ENCODE measurements at places on chromosomes 6 and 20.
A peak's percentile ranks its signal among the peaks of the same experiment; 100 is the strongest.

DNA sequence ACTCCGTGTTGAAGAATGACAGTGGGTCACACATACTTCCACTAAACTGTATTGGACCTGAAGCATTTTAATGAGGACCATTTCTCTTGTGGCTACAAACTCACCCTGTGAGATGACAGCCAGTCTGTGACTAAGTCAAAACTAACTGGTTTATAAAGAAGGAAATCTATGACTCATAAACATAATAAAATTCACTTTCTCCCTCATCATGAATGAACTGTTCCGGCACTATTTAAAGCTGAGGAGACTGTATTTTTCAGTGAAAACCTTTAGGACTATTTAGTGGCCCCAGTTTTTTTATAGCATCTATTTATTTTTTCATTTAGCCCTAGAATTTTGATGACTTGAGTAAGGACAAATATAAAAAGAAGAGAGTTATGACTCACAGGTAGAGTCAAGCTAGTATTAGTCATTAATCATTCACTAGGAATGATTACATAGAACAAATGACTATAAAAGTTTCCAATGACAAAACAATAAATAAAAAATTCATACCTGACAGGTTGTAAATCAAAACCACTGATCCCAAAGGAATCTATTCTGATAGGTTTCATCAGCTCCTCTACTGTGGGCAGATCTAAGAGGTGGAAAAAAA lies 34.2 kb downstream of the CEP162 start:
- DNase-seq: no peak

DNA sequence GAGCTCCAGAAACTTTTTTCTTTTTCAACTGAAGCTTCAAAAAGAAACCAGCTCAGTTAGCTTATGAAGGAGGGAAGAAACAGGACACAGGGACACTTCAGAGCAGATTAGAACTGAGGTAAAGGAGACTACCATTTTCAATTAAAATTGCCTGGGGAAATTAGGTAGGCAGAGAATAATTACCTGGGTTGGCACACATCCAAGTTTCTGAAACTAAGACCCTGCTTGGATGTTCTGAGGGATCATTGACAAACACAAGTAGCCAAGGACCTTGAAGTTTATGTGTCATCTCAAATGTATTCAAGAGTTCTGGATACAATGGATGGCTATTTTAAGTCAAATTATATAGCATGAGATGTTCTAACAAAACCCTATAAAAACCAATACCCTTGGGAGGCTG lies 137.6 kb downstream of the PLCB4 start:
- DNase-seq: no peak

GRCh38 chr6:45698046-45698445 lies 317.6 kb downstream of the CLIC5 start:
- DNase-seq: no peak

DNA sequence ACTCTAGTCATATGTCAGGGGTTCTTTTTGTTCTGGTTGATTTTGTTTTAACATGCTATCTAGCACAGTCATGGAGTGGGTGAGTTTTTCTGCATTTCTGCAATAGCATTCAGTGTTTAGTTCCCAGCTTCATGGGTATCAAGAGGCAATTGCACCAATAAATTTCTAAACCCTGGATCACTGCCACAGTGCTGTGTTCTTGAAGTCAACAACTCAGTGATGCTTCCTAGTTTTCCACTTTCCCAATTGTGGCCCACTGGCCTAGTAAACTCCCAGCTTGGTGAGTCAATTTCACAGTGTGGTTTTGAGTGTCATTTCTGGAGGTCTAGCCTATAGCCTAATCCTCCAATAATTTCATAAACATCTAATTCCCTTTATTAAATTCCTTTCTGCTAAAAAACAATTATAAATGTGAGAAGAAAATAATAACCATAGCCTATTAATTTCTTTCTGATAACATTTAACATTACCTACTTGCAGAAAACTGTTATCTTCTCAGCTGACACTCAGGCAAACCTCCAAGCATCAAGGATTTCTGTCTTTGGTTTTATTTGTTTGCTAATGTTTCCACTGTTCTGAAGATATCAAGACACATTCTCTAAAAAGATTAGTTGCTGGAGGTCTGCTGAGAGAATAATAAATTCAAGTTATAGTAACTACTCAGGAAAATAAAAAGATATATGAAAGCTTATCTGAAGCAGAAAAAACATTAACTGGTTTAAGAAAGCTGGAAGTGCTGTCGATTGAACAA lies 89.9 kb downstream of the PDE7B start:
- DNase-seq: no peak

DNA sequence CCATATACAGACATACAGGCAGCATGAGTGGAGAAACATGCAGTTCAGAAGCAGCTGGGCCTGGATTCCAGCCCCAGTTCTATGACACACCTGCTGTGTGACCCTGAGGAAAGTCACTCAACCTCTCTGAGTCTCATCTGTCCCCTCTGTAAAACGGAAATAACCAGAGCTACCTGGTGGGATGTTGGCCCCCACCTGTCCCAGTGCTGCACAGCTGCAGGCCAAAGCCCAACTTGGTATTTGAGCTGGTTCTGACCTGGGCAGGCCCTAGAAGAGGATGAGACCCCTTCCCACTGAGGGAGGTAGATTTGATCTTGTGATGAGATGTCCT lies 55.5 kb downstream of the PPP1R16B start:
- no peak for DNase-seq

DNA sequence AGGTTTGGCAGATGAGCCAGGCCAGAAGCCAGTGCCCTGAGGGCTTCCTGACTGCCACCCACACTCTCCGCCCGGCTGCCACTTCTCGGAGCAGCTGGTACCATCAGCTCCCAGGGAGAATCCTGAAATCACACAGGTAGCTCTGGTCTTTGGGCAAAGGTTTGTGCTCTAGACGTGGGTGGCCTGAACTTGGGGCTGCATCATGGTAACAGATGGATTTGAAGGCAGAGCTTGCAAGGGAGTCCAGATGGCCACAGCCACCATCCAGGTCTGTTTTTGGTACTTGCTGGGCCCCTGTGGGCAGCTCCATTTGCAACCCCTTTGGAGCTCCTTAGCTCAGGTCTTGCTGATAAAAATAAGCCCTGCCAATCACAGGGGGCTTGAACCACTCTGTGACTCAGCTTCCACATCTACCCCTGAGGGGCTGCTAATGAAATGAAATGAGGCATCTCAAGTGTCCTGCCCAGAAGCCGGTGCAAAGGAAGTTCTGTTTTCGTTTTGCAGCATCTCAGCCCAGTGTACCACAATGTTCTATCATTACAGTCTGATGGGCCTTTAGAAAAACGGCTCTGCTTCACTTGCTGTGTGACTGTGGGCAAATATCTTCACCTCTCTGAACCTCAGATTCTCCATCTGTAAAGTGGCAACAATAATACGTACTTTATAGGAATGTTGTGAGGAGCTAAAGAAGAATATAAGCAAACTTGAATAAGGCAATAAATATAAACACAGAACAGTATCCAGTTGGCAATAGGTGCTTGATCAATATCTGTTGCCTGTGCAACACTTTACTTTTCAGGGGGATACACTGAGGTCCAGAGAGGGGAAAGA lies 25.1 kb upstream of the CDH22 start:
- DNase-seq: peak; percentile 60

- no peak for DNase-seq
Observed at GRCh38 chr20:62459488-62459887, 16.3 kb downstream of the GATA5 start.

GRCh38 chr6:16200321-16200883 lies 38.0 kb upstream of the GMPR start:
- DNase-seq: no peak

GRCh38 chr6:105849746-105850145 lies 236.4 kb upstream of the PRDM1 start:
- DNase-seq: no peak

DNA sequence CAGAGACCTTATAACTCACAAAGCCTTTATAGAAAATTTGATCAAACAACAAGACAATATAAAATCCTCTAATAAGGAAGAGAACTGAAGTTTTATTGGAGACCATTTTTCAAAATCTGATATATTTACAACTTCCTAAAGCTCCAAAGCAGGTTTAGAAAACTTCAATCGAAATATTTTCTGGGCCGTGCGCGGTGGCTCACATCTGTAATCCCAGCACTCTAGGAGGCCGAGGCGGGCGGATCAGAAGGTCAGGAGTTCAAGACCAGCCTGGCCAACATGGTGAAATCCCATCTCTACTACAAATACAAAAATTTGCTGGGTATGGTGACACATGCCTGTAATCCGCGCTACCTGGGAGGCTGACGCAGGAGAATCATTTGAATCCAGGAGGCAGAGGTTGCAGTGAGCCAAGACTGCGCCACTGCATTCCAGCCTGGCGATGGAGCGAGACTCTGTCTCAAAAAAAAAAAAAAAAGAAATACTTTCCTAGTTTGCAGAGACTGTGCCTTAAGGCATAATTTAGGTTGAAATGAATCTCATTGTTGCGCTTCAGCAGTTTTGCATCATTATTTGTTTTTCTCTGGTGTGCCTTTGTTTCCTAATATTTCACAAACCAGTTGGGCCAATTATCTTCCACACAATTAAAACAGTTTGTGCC lies 60.6 kb upstream of the ASIP start:
- DNase-seq: no peak

- no peak for DNase-seq
Observed at GRCh38 chr20:417801-418342, 9.8 kb downstream of the RBCK1 start.

DNA sequence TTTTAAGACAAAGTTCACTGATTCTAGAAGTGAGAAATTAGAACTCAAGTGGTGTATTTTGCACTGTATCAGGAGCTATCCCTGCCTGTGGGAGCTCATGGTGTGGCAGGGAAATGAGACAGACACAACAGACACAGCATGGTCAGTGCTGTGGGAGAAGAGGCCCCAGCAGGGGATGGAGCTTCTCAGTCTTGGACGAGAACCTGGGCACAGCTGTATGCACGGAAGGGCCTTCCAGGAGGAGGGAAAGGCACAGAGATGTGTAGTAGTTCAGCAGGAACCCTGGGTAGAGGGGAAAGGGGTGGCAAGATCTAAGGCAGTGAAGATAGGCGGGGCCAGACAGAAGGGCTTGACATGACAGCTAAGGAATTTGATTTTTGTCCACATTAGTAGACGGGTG lies 48.8 kb upstream of the KIF25 start:
- no peak for DNase-seq

- DNase-seq: no peak
Observed at GRCh38 chr20:54017846-54018245, 52.5 kb downstream of the BCAS1 start.

DNA sequence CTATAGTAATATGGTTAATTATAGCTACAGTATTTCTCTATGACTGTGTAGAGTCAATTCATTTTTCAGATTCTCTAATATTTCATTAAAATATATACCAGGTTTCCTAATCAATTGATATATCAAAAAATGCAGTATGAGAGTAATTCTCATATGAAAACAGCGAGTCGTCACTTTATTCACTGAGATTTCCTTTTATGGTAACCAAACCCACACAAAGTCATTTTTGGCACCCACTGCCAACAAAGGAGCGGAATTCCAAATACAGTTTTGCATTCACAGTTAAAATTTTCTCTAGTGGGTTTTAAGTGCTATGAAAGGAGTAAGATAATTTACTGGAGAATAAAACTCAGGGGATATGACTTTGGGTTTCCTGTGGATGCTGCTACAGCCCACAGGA lies 163.8 kb downstream of the HIVEP2 start:
- DNase-seq: no peak

DNA sequence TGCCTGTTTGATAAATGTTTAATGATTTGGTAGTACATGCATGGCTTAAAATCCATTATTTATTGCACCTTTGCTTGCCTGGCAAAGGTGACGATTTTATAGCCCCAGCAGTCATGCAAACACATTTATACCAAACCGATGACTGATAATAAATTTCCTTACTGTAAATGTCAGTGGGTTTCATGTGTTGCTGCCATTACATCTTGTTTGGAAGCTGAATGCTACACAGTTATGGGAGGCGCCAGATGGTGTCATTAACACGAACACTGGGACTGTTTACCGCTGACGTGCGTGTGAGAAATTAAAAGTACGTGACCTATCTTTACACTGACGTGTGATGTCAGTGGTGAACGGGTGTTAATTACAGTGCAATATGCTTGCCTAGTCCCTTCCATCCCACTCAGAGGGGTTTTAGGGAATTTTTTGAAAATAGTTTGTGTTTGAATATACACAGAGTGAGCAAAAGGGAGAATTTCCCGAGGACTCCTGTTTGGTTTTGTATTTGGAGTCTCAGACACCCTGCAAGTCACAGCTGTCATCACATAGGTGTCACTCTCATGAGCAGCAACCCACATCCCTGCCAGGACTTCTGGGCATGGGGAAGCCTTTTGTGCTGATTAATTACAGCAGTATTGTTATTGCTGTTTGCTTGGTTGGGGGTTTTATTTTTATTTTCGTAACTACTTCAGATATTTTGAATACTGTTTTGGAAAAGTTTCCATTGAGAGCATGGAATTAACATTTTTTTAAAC lies 151.8 kb upstream of the INSM1 start:
- DNase-seq: peak; percentile 86

GRCh38 chr6:108562503-108562993 lies 1.8 kb downstream of the FOXO3 start:
- no peak for DNase-seq

- DNase-seq: no peak
Observed at GRCh38 chr6:30443657-30444450, 45.5 kb upstream of the HLA-E start.

DNA sequence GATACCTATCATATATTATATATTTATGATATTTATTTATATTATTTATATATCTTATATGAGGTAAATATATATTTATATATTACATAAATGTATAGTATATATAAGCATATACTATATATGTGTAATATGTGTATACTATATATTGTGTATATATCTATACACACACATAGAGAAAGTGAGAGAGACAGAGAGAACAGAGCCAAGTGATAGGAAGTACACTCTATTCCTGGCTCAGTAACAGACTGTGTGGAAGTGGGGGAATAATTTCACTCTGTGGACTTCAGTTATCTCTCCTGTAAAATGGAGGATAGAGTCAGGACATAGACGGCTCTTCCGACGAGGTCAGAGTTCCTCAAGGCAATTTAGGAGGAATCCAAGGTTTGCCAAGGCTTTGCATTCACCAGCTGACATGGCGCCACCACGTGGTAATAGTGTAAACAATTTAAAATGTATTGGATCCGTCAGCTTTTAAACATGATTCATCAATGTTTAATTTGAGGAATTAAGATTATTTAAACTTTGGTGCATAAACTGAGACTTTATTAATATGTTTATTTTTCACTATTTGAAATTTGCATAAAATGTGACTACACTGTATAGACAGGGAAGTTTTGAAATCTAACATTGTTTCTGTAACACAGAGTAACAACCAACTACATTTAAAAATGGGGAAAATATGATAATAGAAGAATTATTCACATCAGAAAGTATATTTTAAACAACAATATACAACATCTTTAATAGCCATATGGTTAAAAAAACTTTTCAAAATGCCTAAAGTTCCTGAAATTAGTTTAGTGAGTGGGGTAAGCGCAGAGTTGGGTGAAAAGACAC lies 75.4 kb upstream of the TMEM244 start:
- peak; percentile 42 for DNase-seq

DNA sequence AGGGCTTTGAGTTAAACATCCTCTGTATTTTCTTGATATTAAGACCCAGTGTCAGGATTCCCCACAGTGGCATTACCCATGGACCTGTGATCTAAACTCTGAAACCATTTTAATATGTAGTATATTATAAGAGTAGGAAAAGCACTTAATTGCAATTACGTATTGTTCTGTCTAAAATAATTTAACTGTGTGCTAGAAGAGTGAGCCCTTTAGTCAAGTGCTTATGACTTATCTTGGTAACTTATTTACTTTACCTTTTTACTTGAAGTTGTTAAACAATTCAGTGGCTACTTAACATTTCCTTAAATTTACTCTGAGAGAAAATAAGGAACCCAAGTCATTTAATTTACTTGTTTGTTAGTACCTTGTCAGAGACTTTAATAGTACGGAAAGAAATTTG lies 173.6 kb downstream of the CDKAL1 start:
- DNase-seq: no peak

GRCh38 chr6:128655978-128656498 lies 135.6 kb upstream of the PTPRK start:
- DNase-seq: peak; percentile 83

Data from NCI-H524 treated with DMSO at 0.1 percent for 48 hours (cell line).